ENCODE measurements at places on chromosomes 5 and 9.

- DNase-seq: no peak
These were observed 634.8 kb downstream of the DMRTA1 start for GRCh38 chr9:23081377-23081776.

GRCh38 chr9:116189683-116190082, 36.1 kb downstream of the PAPPA start:
- DNase-seq: no peak

GRCh38 chr5:181205761-181206649, 1.0 kb upstream of the TRIM7 start:
- no peak for DNase-seq

DNA sequence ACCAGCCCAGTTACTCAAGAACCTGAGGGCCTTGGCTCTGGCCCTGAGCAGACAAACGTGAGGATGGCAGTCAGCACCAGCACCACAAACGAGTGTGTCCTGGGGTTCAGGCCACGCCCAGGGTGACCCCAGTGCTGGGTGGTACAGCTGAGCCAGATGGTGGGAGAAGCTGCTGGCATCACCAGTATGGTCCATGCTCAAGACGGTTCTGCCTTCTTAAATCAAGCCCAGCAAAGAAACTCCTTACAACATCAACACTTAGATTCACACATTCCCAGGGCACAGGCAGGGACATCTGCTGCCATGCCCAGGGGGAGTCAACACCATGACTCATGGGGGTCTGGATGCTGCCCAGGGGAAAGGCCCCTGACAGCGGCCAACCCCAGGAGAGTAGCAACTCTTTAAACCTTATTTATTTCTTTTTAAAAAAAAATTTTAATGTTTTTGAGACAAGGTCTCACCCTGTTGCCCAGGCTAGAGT, 31.3 kb downstream of the IPPK start:
- DNase-seq: no peak

DNA sequence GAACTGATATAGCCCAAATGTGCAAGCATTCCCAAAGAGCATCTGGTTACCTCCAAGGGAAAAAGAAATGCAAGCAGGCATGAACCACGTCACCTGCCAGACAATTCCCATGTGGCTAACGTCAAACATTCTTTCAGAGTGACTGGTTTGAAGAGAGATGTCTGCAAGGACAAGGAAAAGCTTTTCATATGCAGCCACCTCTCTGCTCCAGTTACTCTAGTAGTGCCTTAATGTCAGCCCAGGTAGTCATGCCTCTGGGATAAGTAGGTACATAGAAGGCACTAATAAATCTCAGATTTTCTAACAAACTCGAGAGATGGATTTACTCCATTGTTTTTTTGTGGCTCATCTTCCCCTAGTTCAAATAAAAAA, 96.8 kb upstream of the IFNK start:
- no peak for DNase-seq

DNA sequence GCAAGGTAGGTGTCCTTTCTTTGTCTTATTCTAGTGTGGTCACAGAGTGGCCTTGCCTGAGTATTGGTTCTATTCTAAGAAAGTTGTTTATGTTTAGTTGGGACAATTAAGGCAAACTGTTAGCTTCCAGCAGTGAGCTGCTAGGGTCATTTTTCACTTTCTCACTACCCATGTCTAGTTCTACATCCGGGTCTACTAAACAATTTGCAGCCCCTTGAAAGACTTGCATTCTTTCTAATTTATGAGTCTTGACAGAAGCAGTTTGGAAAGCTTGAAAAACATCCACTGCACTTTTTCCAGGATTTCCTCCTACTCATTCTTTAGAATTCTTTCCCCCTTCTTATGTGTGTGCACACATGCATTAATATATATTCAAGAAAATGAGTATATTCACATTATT, 892.2 kb upstream of the ACO1 start:
- no peak for DNase-seq

GRCh38 chr5:24535646-24536045, 109.1 kb downstream of the CDH10 start:
- no peak for DNase-seq

GRCh38 chr5:37776826-37777225, 63.0 kb downstream of the GDNF start:
- DNase-seq: no peak

DNA sequence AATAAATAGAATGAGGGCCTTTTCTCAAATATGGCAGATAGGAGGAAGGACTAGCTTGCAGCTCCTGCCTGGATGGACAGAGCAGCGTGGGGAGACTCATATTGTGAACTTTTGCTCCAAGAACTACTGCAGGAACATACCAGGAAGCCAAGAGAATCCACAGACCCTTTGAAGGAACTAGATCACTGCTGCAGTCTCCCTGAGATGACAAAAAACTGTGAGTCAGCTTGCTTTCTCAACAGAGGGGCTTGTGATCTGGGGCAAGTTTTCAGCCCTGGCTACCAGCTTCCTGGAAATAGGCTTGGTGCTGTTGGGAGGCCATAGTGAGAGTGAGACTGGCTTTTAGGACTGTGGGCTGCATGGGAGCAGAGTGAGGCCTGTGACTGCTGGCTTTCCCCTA, 170.6 kb upstream of the TRIM32 start:
- no peak for DNase-seq

DNA sequence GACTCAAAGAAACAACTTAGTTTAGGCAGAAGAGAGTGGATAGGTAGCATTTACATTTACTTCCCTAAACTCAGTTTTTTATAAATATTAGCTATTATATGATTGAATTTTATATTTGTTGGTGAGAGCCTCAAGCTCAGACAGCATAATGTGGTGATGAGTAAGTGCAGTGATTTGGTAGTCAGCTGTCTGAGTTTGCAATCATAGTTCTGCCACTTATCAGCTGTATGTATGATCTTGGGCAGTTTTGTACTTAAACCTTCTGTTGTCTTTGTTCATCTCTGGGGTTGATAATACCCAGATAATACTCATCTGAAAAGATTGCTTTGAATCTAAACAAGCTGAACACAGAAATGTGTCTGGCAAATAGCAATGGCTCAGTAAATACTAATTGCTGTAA, 108.8 kb downstream of the ANXA1 start:
- DNase-seq: no peak

DNA sequence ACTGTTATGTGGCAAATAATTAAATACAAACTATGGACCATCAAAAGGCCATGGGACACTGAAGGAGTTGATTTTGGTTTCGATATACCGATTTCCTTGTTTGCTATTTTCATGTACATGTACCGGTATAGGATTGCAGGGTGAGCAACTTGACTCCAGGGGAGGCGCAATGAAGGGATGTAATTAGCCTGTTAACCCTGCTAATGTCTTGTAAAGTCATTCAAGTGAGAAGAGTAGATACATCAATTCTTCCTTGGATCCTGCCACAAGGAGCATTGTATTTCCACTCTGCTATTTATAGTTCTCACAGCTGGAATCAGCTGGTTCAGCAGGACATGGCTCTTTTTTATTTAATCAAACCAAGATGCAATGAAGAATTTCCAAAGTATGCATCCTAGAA, 102.0 kb downstream of the STK32A start:
- DNase-seq: no peak

GRCh38 chr9:34572092-34572491, 17.4 kb downstream of the CNTFR start:
- no peak for DNase-seq

DNA sequence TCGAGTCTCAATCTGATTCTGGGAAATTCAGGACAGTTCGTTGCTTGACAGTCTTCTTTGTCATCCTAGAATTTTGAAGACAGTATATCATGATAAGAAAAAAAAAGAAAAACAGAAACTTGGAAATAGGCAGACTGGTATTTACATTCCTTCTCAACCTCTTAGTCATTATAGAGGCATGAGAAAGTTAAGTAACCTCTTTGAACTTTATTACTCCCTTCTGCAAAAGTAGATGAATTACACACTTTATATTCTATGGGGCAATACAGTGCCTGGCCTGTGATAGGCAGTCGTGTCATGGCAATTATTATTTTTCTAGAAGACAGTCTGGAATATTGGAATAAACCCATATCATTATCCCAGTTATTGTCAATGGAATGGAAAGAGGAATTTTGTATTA, 828.9 kb downstream of the TLR4 start:
- no peak for DNase-seq

DNA sequence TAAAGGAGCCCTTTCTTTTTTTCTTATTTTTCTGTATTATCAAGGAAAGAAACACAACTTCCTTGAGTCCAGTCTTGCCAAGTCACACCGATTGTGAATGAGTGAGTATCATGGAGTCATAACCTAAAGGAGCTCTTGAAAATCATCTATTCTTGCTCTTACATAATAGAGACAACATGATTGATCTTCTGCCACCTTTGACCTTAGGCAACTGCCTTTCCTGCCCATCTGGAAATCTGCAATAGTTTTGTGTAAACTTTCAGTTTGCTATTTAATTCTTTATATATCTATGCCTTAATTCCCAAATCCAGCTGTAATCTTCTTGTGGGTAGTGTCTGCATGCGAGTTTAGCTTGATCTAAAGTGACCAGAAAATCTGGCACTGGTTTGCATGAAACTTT, 149.9 kb upstream of the FST start:
- no peak for DNase-seq

- no peak for DNase-seq
These were observed 17.7 kb upstream of the IL6ST start for GRCh38 chr5:56012281-56012963.

DNA sequence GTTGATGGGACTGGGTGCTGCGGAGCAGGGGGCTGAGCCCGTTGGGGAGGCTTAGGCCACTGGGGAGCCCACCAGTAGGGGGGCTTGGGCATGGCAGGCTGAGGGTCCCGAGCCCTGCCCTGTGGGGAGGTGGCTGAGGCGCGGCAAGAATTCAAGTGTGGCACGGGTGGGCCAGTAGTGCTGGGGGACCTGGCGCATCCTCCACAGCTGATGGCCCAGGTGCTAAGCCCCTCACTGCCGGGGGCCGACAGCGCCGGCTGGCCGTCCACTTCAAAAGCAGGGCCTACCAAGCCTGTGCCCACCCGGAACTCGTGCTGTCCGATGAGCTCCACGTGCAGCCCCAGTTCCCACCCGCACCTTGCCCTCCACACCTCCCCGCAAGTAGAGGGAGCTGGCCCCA, 917.5 kb downstream of the TAF11L14 start:
- no peak for DNase-seq

DNA sequence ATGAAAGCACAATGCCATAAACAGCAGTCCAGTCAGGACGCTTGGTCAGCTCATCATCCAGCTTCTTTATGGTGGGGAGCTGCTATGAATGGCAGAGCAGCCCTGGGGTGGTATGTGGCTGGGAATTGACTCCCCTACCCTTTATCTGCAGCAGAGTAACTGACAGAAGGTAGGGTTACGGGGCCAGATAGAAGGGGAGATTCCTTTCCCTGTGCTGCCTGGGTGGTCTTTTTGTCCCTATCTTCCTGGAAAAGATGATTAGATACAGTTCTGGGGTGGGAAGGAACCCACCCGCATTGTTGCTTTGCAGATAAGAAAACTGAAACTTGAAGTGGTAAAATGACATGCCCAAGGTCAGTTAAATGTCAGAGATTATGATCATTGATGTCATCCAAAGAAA, 405.5 kb downstream of the ARHGEF28 start:
- DNase-seq: no peak

- no peak for DNase-seq
These were observed 114.5 kb upstream of the CDH6 start for GRCh38 chr5:31078956-31079355.
